Stimulated activated CD8-positive, alpha-beta memory T cell treated with anti-CD3 and anti-CD28 coated beads, Interleukin-4, amount 100 ng/mL, for 48 hours (primary cell): ENCODE measurements at places on chromosomes 2 and 18.

DNA sequence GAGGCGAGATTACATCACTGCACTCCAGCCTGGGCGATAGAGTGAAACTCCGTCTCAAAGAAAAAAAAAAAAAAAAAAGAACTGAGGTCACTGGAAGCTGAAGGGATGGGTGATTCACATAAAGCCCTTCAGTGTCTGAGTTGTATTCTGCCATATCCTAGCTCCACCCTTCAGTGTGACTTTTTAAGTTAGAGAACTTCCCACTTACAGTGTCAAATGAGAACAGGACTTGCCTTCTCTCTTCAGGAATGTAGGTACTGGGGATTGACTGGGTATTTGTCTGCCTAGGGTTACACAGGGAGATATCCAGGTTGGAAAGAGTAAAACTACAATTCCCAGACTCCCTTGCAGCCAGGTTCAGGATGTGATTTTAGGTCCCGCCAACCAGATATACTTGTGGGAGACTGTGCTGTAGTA is 37.9 kb downstream of the EHD3 start:
- DNase-seq = no peak

DNA sequence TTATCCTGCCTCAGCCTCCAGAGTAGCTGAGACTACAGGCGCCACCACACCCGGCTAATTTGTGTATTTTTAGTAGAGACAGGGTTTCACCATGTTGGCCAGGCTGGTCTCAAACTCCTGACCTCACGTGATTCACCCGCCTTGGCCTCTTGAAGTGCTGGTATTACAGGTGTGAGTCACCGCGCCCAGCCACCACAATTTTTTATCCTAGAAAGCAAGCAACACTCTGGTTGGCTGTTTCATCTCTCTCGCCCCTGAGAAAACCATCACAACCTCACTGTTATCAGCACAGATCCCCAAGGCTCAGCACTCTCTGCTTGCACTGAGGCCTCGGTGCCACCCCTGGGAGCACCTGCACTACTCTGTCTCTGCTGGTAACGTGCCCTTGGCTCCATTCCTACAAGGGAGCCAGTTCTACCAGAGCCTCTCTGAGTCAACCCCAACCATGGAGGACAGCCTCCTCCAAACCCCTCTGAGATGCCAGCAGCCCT is 134.8 kb upstream of the AGAP1 start:
- DNase-seq = no peak

- peak; percentile 72 for DNase-seq
Measured at GRCh38 chr2:75608684-75609333, 37.8 kb upstream of the MRPL19 start.

- DNase-seq = no peak
Measured at GRCh38 chr18:9348766-9349165, 14.2 kb downstream of the TWSG1 start.

DNA sequence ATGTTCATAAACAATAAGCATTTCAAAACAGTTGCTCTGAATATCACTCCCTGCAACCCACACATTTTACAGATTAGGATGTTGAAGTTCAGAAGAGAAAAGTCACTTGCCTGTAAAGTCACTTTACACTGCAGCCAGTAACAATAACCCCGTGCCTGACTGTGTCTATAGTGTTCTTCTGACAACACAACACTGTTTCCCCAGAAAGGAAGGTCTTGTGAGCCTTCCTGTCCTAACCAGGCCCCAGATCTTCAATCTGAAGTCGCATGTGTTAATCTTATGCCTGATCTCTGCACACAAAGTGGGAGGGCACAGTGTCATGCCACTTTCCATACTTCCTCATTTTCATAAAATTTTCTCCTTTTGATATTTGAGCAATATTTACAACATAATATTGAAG is 120.2 kb downstream of the FEZ2 start:
- no peak for DNase-seq

DNA sequence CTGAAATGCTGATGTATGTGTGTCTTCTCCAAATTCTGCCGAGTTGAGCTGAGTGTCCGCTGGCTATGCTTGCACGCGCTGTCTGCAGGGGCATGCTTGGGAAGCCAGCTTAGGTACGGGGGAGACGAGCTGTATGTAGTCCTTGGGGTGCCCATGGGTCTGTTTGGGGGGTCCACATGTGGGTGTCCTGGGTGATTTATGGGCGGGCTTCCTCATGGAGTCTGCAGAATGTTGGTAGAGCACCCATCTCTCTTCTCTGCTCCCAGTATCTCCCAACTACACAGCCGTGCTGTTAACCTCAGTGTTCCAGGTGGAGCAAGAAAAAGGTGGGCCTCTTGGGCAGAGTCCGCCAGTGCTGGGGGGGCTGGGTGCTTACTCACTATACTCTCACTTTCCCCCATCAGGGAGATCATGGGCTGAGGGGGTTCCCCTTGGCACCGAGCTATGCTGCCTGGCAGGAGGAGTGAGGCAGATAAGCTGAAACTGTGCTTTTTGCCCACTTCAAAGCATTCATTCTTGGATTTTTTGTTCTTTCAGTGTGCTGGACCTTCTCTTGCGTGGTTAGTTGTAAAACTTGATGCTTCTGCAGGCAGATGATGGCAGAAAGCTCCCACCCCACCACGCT is 128.2 kb upstream of the ALKAL2 start:
- no peak for DNase-seq

DNA sequence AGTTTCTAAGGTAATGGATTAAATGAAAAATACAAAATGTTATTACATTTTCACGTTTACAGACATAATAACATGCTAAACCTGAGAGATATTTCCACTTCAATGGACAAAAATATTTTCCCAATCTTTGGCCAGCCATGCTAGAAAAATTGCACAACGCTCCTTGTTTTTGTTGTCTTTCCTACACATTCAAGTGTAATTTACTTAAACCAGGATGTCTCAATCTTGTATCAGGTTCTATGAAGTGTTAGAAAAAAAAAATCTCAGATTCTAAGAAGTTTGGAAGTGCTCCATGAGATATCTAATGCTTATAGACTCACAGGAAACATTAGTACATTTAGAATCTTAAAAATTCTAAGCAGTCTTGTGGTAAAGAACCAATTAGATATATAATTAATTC is 141.8 kb upstream of the SLC35G4 start:
- DNase-seq = no peak

DNA sequence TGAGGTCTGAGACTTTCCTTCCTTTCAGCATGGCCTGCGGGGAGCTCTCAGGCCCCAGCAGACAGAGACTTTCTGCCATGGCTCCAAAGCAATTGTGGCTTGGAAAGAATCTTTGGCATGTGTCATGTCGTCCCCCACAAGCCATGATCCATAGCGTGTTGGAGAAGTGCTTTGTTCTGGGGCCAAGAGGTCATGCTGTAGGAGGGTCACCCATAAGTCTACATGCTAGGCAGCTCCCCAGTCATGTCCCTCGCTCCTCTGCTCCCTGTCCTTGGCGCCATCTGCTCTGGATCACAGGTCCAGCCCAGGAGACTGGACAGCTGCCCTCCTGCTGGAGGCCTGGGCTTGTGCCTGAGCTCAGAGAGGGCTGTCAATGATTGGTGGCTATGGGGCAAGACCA is 78.8 kb upstream of the LCLAT1 start:
- DNase-seq = peak; percentile 15

DNA sequence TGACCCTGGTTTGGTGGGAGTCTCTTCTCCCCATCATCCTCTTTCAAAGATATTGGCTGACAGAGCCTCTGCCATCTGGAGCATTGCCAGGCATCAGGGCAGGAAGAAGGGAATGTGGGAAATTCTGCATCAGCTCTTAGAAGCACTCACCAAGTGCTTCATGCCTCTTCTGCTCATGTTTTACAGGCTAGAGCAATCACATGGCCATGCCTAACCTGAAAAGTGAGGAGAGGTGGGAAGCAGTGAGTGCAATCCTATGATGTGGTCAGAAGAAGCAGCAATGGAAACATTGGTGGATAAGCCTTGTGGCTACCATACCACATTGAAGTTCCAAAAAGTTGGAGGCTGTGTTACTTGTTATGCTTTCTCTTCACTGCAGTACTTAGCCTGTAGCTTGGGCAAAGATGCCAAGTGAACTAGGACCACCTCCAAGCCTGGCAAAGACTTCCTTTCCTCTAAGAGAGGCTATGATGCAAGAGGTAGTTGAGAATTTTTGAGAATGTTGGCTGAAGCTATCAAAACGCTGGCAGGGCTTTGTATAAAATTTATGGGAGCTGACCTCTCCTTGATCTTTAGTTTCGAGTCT is 64.1 kb downstream of the BCL2L11 start:
- DNase-seq = no peak

DNA sequence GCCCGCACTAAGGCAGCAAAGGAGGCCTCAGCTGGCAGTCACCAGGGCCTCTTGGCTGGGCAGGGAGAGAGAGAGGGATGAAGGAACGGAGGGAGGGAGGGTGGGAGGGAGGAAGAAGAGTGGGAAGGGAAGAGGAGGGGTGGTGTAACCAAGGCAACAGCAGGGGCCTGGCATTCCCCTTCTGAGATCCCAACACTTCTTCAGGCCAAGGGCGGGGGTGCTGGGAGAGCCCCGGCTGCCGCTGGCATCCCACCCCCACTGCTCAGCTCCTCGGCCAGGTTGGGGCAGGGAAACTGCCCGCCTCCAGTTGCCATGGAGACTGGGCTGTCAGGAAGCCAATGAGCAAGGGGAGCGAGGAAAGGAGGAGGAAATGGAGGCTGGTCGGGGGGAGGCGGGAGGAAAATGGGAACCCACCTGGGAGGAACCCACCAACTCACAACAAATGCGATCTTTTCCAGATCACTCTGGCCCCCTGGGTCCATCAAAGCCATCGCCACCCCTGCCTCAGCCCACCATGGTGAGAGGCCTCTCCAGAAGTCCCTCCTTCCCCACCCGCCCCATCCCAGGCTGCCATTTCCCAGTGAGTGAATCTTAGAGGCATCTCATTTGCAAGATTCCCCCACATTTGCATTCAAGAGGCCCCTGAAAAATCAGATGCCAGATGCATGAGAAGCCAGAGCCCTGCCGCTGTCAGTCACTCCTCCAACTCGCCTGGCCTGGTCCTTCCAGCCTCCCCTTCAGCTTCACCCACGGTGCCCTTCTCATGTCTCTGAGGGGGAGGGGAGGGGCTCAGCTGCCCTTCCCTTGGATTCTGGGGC is 12.4 kb downstream of the SH2D6 start:
- no peak for DNase-seq

DNA sequence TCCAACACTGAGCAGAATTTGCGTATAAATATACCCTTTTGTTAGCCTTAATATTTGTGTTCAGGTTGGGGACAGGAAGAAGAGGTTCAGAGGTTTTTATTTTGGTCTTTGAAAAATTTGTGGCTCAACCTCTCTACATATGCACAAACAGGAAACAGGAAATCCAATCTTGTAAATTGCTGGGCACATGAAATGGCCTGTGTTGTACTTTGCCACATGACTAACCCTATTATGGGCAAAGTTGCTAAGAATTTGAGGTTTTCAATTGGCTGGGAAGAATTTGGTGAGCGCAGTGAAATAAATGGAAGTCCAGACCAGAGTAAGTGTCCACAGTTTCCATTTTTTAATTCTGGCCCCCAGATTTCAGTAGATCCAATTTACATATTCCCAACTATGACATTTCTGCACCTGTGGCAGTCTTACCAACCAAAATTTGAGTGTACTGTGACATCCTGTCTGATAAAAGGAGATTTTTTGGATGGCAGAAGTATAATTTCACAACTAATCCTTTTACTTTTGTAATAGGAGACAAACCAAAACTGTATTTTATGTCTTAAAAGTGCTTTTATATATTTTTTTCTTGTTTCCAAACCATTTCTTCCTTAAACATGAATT is 63.6 kb downstream of the COX7A2L start:
- DNase-seq = no peak

DNA sequence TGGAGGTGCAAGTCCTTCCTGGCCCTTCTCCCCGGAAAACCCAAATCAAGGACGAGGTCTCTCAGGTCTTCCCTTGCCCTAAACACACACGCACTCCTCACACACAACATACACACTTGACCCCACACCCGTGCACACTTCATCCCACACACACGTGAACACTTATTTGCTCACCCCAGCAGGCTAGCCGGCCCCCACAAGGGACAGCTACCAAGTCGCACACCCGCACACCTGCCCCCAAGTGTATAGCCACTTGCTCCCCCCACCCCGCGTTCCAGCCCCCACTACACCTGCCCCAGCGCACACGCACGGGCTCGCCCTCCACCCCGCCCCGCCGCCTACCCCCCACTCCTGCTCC is 359 bp downstream of the TGFBRAP1 start:
- DNase-seq = peak; percentile 40

DNA sequence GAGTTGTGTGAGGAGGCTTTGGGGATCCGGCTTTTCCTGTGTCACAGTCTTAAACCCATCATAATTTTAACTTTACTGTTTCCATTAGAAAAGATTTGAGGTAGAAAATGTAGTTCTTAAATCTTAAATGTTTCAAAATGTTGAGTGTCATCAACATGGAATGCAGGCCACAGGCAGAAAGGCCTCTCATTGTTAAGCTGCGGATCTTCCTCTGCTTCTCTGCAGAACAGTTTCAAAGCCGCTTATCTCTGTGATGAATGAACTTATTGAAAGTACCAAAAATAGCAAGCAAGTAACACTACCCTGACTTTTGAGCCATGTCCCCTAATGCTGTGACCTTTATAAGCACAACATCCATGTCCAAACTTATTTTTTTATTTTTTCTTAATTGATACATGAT is 1645.8 kb downstream of the DPP10 start:
- DNase-seq = no peak

DNA sequence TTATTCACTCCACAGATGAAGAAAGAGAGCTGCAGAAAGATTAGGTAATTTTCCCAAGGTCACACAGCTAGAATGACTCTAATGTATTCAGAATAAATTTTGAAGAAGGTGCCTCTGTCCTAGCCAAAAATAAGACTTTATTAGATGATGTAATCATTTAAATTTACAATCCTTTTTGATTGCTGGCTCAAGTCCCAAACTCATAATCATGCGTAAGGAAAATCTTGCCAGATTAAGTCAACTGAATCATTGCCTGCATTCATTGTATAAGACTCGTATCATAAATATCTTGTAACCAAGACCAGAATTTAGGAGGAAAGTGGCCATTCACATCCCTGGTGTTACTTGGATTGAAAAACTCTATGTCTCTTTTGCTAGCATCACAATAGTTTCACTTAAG is 53.1 kb upstream of the STK39 start:
- no peak for DNase-seq

DNA sequence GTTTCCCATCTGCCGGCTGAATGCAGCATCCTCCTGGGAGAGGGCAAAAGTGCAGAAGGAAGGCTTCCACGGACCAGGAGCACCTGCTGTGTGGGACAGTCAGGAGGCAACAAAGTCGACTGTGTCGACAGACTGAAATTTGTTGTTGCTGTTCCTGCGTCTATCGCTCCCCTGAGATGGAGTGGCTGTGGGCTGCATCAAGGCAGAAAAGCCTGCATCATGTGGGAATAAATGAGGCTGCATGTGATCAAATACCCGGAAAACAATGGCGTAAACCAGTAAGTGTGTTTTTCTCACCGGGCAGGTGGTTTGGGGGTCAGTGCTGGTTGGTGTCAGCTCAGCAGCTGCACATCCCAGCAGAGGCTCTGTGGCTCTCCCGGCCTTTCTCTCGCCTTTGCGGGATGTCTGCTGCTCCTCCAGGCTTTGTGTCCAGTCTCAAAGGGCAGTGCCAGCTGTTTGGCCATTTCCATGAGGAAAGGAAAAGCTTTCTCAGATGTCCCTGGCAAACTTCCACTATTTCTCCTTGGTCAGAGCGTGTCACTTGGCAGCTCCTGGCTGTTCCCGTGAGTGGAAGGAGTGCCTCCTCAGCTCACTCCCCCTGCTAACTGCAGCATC is 262.4 kb downstream of the NDUFA10 start:
- DNase-seq = no peak
